ENCODE measurements at places on chromosomes 16 and 17. TPM values are rescaled to one million over a fixed set of nuclear protein-coding genes. Genes with fewer than 3 reads are reported as not detected.
A peak's percentile ranks its signal among the peaks of the same experiment; 100 is the strongest.

GRCh38 chr16:89443727-89444084 lies 46.7 kb downstream of the ANKRD11 start:
- DNase-seq: no peak

- DNase-seq: no peak
Observed at GRCh38 chr16:67547423-67548264, 14.7 kb upstream of the CTCF start.

DNA sequence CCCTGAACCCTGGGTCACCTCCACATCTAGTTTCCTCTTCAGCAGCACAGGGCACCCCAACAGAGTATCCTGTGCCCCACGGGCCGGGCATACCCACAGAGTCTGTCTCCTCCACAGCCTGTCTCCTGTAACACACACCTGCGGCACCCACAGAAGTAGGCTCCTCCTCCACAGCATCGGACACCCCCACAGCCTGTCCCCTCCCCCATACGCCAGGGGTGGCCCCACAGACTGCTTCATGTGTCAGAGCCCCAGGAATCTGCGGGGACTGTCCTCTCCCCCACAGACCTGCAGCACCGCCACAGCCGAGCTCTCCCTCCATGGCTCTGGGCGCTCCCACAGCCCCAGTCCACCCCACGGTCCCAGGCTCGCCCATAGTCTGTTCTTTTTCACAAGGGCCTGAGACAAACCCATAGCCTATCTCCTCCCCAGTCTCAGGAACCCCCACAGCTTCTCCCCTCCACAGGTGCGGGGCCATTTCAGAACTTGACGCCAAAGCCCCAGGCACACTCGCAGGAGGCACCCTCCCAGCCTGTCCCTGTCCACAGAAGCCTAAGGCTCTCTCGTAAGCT lies 1.4 kb downstream of the KIAA0753 start:
- no peak for DNase-seq

DNA sequence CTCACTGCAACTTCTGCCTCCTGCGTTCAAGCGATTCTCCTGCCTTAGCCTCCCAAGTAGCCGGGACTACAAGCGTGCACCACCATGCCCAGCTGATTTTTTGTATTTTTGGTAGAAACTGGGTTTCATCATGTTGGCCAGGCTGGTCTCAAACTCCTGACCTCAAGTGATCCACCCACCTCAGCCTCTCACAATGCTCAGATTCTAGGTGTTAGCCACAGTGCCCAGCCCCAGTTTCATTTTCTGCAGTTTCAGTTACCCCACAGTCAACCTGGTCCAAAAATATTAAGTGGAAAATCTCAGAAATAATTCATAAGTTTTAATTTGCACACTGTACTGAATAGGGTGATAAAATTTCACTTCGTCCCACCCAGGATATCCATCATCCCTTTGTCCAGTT lies 28.7 kb downstream of the KNOP1 start:
- no peak for DNase-seq

DNA sequence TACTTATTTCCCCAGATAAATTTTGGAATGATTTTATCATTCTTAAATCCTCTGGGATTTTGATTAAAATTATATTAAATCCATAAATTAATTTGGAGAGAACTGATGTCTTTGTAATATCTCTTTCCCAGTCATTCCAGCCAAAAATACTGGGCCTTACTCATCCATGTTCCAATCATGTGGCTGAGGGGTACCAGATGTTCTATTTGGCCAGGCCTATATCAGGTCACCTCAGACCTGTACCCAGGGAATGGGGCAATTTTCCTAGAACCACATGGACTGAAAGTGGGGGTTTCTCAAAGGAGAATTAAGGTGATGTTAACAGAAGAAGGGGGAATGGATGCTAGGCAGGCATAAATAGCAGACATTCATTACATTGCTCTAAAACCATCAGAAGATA lies 7.5 kb downstream of the SNTB2 start:
- DNase-seq: no peak

GRCh38 chr17:45020354-45021138 lies 30.9 kb downstream of the DCAKD start:
- DNase-seq: no peak

GRCh38 chr16:23803591-23804123 lies 32.1 kb upstream of the PRKCB start:
- DNase-seq: no peak

GRCh38 chr16:77449208-77449607 lies 14.4 kb upstream of the ADAMTS18 start:
- no peak for DNase-seq

DNA sequence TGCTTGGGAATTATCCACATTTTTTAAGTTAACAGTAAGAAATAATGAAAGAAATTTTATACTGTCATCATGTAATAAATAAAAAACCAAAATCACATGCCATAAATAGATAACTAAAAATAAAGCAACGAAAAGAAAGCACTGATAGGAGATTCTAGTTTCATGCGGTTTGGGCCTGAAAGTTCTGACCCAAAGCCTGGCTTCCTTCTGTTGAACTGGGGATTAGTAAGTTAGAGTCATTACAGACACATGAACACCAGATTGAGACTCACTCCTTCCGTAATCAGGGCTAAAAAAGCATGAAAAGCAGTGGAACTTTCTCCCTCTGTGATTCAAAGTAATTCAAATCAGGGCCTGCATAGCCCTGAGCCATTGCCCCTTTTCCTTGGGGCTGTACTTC lies 13.2 kb upstream of the SLC6A2 start:
- no peak for DNase-seq

DNA sequence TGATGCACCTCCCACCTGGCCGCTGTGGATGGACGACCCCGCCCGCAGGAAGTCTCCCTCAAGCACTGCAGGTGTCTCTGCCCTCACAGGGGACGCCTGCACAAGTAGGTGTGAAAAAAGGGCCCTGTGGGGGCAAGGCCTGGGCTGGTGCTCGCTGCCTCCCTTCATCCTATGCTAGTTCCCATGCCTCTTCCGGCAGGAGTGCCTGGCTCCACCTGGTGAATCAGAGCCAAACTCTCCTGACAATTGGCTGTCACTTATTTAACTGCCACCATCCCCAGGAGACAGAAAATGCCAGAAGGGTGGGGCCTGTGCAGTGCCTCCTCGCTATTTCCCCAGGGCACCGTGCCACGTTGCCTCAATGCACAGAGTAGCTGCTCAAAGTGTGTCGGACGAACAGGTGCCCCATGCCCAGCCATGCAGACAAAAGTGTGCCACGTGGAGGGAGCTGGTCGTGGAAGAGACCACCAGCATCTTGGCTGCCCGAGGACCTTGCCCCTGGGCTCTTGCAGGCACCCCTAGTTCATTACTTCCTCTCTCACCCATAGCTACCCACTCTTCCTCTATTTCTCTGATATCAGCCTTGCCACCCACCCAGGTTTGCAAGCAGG lies 170.7 kb downstream of the SEC14L1 start:
- no peak for DNase-seq

- DNase-seq: no peak
Observed at GRCh38 chr17:28499684-28500357, 6.3 kb upstream of the FOXN1 start.

- no peak for DNase-seq
Observed at GRCh38 chr17:13403982-13404946, 197.5 kb downstream of the HS3ST3A1 start.

- no peak for DNase-seq
Observed at GRCh38 chr16:8864480-8865110, 4.2 kb downstream of the CARHSP1 start.

- no peak for DNase-seq
Observed at GRCh38 chr16:2497695-2498484, 15.9 kb upstream of the ATP6V0C start.

DNA sequence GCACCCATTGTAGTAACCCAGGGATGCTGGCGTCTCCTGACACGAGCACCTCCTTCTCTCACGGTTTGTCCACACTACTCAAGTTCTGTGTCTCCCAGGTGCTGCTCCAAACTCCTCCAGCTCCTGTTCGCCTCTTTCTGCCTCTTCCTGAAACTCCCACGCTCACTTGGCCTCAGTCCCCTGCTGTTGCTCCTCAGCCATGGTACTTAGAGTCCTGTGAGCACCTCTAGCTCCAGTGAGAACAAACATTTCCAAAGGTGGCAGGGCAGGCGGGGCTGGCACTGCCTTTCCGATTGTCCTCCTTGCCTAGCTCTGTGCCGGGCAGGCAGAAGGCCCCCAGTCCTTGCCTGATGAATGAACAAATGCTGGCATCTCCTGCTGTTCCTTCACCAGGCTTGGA lies 146.1 kb downstream of the SDK2 start:
- DNase-seq: no peak

DNA sequence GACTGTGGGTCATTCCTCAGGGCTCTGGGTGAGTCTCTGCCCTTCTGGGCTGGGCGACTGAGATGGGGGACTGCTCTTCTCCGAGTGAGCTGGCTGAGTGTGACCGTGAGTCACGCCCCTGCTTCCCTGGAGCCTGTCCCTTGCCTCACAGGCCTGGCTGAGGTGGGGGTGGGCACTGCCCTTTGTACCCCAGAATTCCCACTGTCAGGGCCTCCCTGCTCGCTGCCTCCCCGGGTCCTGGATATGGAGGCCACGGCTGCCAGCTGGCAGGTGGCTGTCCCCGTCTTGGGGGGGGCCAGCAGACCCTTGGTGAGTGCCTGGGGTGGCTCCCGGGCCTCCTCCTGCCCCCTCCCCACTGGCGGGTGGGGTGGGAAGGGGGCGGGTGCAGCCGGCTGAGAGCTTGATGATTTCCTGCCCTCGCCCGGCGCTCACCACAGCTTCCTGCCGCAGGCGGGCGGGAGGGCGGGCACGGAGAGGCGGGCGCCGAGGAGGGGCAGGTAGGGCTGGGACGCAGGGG lies at the start of gene LAT:
Gene LAT (plus strand): TSS at position 434 of the 517 bp plus-strand sequence. CDS start 366 bp downstream, outside the sequence.
- DNase-seq: no peak

DNA sequence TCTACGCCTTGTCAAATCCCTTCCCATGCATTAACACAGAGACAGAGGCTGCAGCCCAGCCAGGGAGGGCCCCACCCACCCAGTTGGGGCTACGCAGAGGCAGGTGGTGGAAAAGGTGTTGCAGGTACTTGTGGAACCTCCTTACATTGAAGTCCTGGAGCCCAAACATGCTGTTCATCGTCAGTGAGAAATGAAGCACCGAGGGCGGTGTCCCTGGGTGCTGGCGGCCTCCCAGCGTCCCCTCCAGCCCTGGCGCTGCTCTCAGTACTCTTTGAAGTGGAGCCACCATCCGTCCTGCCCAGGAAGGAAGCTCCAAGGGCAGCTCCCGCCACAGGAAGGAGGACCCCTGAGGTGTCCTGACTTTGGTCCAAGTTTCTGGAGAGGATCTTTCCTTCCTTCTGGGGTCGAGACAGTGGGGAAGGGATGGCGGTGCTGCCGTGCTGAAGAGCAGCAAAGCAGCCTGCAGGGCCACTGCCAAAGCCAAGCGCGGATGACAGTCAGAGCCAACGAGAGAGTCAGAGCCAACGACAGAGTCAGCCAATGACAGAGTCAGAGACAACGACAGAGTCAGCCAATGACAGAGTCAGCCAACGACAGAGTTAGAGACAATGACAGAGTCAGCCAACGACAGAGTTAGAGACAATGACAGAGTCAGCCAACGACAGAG lies 23.4 kb downstream of the LMF1 start:
- DNase-seq: no peak

- DNase-seq: no peak
Observed at GRCh38 chr16:12310286-12310685, 333.8 kb downstream of the SNX29 start.

- no peak for DNase-seq
Observed at GRCh38 chr17:50190603-50191358, 10.7 kb downstream of the COL1A1 start.

GRCh38 chr17:48504953-48505352 lies 25.9 kb downstream of the HOXB1 start:
- DNase-seq: no peak

DNA sequence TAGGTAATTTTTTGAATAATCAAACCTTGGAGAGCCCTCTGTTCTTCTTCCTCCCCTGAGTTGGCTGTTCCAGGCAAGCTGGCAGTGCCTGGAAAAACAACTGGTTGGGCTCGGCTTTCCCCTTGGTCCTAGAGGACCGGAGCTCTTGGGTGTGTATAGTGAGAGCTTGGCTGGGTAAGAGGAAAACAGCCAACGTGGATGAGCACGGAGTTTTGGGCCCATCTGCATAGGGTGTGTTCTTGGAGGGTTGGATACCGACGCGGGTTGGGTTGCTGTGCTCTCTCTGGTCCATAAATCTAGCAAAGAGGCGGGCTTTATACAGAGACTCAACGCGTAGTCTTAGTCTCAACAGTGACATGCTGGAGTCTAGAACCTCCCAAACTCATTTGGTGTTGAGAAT lies 23.2 kb downstream of the ITGB3 start:
- DNase-seq: no peak

GRCh38 chr17:2214047-2214928 lies 89.3 kb downstream of the SMG6 start:
- DNase-seq: peak; percentile 73

DNA sequence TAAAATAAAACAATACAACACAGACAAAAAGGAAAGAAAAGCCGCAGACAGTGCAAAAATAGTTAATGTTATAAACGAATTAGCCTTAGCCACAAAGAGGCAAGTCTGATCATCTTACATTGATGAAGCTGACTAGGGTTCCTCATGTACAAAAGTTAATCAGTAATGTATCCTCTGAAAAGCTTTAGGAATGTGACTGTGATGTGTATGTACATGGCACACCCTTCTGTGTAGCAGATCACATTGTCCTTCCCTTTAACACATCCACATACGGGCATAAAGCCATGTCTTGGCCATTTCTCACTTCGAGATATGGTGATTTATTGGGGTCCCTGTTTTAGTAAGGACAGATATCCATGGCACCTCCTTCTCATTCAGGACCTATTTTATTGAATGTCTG lies 1327.5 kb upstream of the CDH8 start:
- DNase-seq: no peak

DNA sequence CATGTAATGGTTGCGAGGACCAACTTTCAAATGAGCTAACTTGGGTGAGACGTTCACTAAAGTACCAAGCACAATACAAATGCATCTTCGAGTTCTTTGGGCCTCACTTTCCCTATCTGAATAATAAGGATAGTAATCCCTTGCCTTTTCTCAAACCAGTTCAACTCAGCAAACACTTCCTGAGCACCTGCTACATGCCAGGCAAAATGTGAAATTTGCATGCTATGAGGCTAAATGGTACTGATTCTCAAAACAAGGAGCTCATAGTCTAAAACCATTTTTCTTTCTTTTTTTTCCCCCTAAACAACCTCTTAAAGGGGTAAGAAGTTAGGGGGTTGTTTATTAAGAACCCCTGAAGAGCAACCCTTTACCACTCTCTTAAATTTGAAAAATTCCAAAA lies 101.4 kb upstream of the HLF start:
- no peak for DNase-seq

- DNase-seq: no peak
Observed at GRCh38 chr17:79237448-79238053, 162.9 kb downstream of the ENGASE start.

GRCh38 chr16:87409781-87410180 lies 17.6 kb downstream of the MAP1LC3B start:
- DNase-seq: no peak

Gene IL21R
- 0.52 TPM for polyA plus RNA-seq

Gene DYNLRB2
- 0.33 TPM for polyA plus RNA-seq

Gene NHLRC4
- 0.45 TPM for polyA plus RNA-seq

Gene ABCA6
- 0.41 TPM for polyA plus RNA-seq

Gene PYY
- polyA plus RNA-seq: not detected

Gene SCNN1B
- polyA plus RNA-seq: not detected

Gene UMOD
- not detected for polyA plus RNA-seq

Gene CACNG1
- polyA plus RNA-seq: not detected

Gene KAT8
- polyA plus RNA-seq: 23.0 TPM

Gene TEKT1
- polyA plus RNA-seq: not detected

Gene GGNBP2
- 77.6 TPM for polyA plus RNA-seq

Measured in AG04450 (cell line).